ENCODE measurements at places on chromosomes 7 and 10.

DNA sequence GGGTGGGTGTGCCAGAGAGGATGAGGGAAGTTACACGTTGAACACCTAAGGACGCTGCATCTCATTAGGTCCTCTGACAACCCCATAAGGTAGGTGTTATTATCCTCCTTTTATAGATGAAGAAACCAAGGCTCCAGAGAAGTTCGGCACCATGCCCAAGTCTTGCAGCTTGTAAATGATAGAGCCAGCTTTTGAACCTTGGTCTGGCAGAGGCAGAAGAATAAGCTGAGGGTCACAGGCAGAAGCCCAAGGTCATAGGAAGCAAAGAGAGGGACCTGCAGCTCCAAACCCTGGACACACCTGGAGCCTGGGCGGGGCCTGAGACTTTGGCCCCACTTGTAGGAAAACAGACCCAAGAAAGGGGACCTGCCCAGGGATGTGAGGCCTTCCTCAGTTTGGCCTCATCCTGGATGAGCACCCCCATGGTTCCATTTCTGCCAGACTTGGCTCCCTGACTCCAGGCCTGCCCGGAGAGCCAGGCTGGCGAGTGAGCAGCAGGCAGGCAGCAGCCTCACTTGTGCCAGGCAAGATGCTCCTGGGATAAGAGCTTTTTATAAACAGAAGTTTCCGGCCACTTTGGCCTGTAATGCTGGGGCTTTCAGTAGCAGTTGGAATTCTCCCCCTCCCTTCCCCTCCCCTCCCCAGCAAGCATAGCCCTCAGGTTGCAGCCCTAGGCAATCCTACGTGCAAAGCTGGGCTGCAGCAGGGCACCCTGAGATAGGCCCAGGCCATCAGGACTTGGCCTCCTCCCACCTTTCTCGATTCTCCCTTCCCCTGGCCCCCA is 2.4 kb downstream of the KCNH2 start:
- DNase-seq: no peak

- DNase-seq: no peak
Measured at GRCh38 chr7:101179117-101179516, 976 bp downstream of the NAT16 start.

- no peak for DNase-seq
Measured at GRCh38 chr10:88728107-88728763, 22.2 kb downstream of the LIPK start.

DNA sequence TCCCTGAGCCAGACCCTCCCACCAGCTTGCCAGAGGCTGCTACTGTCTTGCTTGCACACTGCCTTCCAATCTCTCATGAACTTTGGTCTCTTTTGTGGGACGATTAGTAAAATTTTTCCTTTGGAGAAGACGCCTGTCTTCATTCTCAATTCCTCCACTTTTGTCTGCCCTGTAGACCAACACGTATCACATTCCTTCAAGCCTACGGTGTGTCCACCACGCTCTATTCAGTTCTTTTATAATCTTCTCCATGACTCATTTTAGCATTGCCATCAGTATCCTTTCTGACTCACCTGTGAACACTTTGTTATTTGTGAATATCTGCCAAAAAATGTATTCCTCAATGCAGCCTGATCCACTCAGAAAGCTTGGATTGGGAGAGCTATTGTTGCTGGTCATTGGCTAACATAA is 1.4 kb downstream of the GIMAP5 start:
- DNase-seq: no peak

DNA sequence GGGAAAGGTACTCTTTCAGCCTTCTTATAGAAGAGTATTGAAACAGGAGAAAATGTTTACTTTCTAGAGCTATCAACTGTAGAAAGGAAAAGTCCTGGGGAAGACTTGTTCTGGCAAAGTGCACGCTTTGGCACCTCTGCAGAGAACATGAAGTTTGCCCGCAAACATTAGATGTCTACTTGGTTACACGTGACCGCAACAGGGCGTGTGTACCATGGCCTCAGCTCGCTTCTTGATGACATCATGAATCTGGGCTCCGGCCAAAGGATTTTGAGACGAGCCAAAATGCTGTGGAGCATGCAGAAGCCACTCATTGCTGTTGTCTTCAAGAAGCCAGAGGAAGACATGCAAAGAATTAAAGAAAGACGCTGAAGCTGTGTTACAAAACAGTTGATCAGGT is 8.6 kb upstream of the TAS2R60 start:
- DNase-seq: no peak

GRCh38 chr7:151017953-151018420 is 6.3 kb downstream of the ATG9B start:
- peak; percentile 67 for DNase-seq

GRCh38 chr7:74031403-74032190 is 3.6 kb downstream of the ELN start:
- DNase-seq: no peak

DNA sequence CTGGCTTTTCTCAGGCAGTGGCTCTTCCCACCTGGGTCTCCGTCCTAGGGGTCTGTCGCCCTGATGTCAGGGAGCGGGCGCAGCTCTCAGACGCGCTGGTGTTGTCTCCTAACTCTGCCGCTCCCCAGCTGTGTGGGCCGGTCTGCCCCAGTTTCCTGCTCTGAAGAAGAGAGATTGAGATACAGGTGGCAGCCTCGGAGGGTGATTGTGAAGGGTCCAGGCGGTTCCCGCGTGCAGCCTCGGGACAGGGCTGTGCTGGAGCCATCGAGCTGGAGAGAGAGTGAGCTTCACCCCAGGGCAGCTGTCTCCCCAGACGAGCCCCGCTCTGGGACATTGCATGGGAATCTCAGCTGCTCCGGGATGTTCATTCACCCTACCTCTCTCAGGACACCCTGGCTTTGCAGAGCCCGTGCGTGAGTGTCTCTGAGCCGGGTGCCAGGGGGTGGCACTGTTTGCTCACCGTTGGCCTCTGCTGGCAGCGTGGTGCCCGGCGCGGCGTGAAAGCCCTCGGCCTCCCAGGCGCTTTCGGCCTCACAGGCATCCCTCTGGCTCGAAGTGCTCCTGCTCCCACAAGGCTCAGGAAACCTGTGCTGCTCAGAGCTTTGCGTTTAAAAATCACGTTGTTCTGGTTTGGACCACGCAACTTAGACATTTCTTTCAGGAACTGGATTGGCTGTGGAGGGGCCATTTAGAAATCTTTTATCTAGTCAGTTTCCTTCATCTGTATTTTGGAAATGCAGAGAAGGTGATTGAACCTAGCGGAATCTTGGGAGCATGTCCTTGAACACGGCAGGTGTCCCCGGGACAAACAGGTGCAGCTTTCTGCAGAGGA is 33.8 kb upstream of the ZFAND2A start:
- no peak for DNase-seq

GRCh38 chr10:119391440-119392251 is 150.9 kb downstream of the RGS10 start:
- no peak for DNase-seq

DNA sequence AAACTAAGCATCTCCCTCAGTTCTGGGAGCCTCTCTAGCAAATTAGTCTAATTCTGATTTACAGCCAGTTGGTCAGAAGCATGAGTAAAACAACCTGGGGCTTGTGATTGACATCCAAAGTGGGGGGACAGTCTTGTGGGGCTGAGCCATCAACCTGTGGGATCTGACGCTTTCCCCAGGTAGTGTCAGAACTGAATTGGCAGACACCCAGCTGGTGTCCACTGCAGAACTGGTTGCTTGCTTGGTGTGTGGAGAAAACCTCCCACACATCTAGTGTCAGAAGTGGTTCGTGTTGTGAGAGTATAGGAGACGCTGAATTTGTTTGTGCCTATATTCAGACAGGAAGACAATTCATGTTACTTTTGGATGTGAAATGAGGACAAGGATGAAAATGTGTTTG is 92.2 kb upstream of the PDCD4 start:
- no peak for DNase-seq

GRCh38 chr10:3592424-3592823 is 192.6 kb downstream of the KLF6 start:
- DNase-seq: no peak

DNA sequence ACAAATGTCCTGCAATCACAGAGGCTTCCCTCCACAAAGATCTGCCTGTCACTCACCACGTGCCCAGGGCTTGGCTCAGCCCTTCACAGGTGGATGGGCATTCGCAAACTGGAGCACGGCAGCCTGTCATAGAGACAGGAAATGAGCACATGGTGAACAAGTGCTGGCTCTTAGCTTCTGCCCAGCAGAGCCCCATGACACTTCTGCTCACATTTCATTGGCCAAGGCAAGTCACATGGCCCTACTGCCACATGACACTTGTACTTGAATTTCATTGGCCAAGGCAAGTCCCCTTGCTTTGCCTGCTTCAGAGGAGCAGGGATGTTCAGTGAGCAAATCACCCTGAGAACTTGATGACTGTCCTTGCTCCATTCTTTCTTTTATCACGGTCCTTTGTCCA is 110.8 kb upstream of the PPP2R2D start:
- DNase-seq: no peak

GRCh38 chr10:8876171-8876570 is 821.7 kb downstream of the GATA3 start:
- DNase-seq: no peak

GRCh38 chr10:17249820-17250219 is 21.8 kb downstream of the VIM start:
- no peak for DNase-seq

DNA sequence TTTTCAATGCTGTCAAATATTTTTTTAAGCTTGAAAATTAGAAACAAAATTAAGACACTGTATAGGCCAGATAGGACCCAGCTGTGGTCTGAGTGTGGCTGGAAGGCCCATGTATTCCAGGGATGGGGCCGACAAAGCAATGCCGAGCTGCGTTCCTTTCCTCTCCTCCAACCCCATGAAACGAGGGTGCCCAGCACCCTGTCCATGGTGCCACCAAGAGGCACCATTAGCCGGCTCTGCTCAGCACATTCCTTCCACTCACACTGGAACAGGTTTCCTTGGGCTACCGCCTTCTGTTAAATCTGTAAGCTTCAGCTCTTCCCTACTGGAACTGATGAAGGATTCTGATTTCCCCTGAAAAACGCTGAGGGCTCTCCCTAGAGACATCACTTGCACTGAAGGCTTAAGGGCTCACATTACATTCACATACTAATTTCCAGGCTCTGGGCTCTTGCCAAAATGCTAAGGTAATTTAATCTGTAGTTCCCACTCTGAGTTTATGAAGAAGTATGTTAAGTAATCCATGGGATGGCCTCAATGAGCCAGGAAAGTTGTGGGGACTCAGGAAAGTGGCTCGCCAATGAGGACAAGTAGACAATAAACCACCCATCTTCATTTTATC is 73.7 kb upstream of the CAMK2B start:
- no peak for DNase-seq

GRCh38 chr10:103715430-103715829 is 139.9 kb downstream of the SH3PXD2A start:
- no peak for DNase-seq

DNA sequence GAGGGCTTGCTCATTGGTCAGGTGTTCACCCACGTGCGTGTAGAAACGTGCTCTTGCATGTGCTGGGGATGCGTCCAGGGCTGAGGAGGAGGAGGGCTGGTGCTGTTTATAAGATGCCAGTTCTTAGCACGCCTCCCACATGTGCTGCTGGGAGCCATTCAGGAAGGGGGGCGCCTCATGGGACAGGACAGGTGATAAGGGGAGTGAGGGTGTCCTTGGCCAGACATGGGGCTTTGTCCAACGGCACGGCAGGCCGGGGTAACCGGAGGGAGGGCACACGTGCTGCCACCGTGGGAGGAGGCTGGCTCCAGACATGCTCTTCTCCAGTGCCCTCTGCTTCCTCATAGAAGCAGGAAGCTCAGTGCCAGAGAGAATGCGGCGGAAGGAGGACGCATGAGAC is 150.0 kb downstream of the ZMYND11 start:
- no peak for DNase-seq

GRCh38 chr10:101303087-101303703 is 50.8 kb upstream of the BTRC start:
- no peak for DNase-seq

GRCh38 chr10:58982470-58983239 is 193.8 kb upstream of the PHYHIPL start:
- DNase-seq: no peak

DNA sequence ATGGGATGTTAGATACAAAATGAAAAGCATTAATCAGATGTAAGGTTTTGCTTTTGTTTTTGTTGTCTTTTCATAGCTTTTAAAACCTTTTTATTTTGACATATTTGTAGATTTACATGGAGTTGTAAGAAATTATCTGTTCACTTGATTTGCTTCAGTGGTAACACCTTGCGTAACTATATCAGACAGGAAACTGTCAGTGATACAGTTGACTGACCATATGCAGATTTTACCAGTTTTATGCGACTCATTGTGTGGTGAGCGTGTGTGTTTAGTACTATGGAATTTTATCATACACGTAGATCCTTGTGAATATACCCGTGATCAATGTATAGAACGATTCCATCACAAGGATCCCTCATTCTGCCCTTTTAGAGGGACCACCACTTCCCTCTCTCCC is 701.4 kb downstream of the SUGCT start:
- no peak for DNase-seq

DNA sequence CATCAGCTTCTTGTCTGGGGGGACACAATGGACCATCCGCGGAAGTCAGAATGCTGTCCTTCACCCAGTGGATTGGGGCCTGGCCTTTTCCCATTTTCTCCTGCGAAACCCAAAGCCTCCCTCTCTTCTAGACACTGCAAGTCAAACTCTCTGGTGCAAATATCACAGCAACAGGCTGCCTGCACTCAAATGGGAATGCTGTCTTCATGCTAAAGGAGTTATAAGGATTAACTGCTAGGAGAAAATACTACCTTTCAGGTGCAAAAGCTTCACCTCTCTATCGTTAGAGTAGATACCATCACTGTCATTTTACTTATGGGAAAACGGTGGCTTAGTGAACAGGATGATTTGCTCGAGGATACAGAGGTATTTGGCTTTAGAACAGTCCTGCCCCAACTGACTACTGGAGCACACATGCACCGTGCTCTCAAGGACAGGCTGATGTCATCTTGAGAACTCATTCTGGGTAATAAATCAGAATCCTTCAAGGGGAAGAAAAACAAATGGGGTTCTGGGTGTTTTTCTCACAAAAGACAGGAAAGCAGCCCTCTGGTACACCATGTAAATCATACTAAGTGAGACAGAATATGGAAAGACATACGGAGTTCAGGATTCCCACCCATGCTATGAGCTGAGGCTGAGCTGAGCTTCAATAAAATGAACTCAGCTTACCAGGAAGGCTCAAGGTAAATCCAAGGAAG is 100.9 kb downstream of the SAMD9 start:
- DNase-seq: no peak

DNA sequence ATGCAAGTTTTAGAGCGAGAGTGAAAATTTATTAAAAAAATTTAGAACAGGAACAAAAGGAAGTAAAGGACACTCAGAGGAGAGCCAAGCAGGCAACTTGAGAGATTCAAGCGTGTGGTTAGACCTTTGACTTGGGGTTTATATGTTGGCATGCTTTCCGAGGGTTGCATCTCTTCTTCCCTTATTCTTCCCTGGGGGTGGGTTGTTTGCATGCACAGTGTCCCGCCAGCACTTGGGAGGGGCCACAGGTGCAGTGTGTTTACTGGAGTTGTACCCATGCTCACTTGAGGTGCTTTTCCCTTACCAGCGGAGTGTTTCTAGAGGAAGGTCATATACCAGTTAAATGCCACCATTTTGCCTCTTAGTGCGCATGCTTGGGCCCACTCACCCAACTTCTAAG is 96.3 kb downstream of the CHN2 start:
- no peak for DNase-seq

Measured in stimulated activated CD8-positive, alpha-beta memory T cell treated with anti-CD3 and anti-CD28 coated beads, Interleukin-2, amount 100 ng/mL, for 1 hour (primary cell).